ENCODE measurements at places on chromosomes 4 and X.

DNA sequence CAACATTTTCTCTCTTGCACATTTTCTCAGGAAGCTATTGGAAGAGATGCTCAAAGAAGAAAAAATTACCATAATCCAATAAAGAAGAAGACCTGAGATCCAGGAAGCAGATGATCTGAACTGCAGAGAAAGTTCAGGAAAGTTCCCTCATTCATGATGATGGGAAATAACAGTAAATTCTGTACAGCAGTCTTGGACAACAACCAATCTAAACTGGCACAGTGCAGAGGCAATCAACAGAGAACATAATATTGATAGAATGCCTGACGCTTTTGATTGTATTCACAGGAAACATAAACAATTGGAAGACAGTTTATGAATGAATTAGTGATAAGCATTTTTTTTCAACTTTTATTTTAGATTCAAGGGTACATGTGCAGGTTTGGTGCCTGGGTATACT lies 428.9 kb downstream of the KCTD8 start:
- DNase-seq, result no peak

GRCh38 chrX:17531500-17531899 lies 156.5 kb downstream of the NHS start:
- no peak for DNase-seq

GRCh38 chrX:135893294-135893817 lies at the start of the genes CT45A10 and SAGE1:
TSS of gene CT45A10 (minus strand) at chrX:135893444. CDS start at chrX:135885344, 8,100 bp downstream.
TSS of gene SAGE1 (plus strand) at chrX:135893716. CDS start at chrX:135896243, 2,527 bp downstream.
- peak; percentile 40 for DNase-seq

- DNase-seq, result peak; percentile 1
Observed at GRCh38 chr4:184399512-184399908, 74.8 kb downstream of the IRF2 start.

GRCh38 chr4:113539408-113539807 lies 222.1 kb downstream of the CAMK2D start:
- no peak for DNase-seq

- DNase-seq, result no peak
Observed at GRCh38 chr4:81218206-81218605, 3.2 kb upstream of the PRKG2 start.

- no peak for DNase-seq
Observed at GRCh38 chr4:11843927-11844326, 415.2 kb upstream of the HS3ST1 start.

- DNase-seq, result peak; percentile 51
Observed at GRCh38 chrX:153245288-153245731, 66.2 kb downstream of the MAGEA1 start.

- no peak for DNase-seq
Observed at GRCh38 chrX:50188859-50189600, 11.8 kb downstream of the AKAP4 start.

GRCh38 chr4:34170946-34171345 lies 2073.4 kb downstream of the ARAP2 start:
- no peak for DNase-seq

- peak; percentile 65 for DNase-seq
Observed at GRCh38 chrX:53159184-53159583, 65.2 kb downstream of the KANTR start.

- no peak for DNase-seq
Observed at GRCh38 chr4:68272860-68273259, 27.4 kb upstream of the TMPRSS11B start.

DNA sequence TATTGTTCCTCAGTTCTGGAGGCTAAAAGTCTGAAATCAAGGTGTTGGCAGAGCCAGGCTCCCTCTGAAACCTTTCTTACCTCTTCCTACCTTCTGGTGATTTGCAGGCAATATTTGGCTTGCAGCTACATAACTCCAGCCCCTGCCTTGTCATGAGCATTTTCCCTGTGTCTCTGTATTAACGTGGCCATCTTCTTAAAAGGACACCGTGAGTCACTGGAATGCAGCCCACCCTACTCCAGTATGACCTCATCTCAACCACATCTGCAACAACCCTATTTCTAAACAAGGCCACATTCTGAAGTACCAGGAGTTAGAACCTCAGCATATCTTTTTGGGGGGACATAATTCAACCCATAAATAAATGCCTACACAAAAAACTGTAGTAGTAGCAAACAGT lies 40.7 kb downstream of the FANCB start:
- no peak for DNase-seq

GRCh38 chr4:188450571-188450970 lies 311.3 kb downstream of the TRIML1 start:
- no peak for DNase-seq

DNA sequence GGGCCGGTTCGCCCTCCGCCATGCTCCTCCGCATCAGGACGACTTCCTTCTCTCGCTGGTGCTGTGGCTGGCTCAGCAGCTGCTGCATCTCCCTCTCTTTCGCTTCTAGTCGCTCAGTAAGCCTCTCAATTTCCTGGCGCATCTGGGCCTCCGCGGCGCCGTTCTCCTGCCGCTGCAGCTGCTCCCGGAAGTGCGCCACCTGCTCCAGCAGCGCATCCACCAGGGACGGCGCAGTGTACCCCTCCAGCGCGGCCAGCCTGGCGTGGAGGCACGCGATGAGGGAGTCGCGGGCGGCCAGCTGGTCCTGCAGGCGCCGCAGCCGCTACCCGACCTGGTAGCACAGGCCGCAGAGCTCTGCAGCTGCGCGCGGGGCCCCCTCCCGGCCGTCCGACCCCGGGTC lies 97.4 kb upstream of the MED14 start:
- no peak for DNase-seq

GRCh38 chr4:72442715-72443114 lies 126.3 kb downstream of the ADAMTS3 start:
- DNase-seq, result no peak

- DNase-seq, result no peak
Observed at GRCh38 chr4:96073461-96073860, 233.6 kb downstream of the PDHA2 start.

- no peak for DNase-seq
Observed at GRCh38 chrX:12113321-12113720, 25.0 kb upstream of the FRMPD4 start.

GRCh38 chr4:133802359-133803140 lies 399.0 kb downstream of the PABPC4L start:
- DNase-seq, result no peak

DNA sequence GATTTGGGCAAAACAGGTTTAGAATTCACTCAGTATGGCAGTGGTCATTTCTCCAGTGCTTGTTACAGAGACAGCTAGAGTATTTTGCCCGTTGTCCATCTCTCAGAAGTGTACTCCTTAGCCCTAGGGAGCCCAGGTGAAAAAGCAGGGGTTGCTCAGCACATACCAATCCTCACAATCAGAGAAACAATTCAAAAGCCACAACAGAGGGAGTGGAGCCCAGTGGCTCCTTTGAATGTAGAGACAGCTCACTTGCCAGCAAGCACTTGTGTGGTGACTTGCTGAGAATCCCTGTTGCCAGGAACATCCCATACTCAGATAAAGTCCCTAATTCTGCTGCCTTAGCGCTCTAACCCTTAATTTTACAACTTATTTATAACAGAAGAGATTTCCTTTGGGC lies 1488.3 kb downstream of the RPA4 start:
- peak; percentile 70 for DNase-seq

DNA sequence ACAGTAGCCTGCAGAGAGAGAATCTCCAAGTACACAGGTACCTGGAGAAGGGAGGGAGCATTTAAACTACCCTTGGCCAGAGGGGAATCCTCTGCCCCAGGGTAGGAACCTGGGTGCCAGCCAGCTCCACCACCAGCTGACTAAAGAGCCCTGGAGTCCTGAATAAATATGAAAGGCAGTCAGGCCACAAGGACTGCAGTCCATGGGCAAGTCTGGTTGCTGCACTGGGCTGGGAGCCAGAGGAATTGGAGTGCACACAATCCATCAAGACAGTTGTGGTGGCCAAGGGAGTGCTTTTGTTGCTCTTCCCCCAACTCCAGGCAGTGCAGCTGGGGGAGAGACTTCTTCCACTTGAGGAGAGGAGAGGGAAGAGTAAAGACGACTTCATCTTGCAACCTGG lies 172.5 kb downstream of the HNRNPD start:
- no peak for DNase-seq

DNA sequence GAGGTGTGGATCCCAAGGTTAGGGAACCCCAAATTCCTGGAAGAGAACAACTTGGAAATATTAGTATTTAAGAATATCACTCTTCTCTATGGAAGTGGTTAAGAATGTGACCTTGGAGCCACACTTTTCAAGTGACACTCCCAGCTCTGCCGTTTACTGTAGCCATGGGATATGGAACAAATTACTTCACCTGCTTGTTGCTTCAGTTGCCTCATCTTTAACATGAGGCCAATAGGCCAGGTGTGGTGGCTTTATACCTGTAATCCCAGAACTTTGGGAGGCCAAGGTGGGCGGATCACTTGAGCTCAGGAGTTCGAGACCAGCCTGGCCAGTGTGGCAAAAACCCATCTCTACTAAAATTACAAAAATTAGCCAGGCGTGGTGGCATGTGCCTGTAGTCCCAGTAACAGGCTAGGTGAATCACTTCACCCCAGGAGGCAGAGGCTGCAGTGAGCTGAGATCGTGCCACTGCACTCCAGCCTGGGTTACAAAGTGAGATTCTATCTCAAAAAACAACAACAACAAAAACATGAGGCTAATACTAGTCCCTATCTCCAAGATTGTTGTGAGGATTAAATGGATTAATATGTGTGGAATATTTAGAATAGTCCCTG lies 13.0 kb downstream of the IL13RA1 start:
- no peak for DNase-seq

GRCh38 chrX:13081395-13082205 lies 37.2 kb upstream of the FAM9C start:
- no peak for DNase-seq

- DNase-seq, result no peak
Observed at GRCh38 chrX:84168574-84168973, 19.4 kb downstream of the RPS6KA6 start.

DNA sequence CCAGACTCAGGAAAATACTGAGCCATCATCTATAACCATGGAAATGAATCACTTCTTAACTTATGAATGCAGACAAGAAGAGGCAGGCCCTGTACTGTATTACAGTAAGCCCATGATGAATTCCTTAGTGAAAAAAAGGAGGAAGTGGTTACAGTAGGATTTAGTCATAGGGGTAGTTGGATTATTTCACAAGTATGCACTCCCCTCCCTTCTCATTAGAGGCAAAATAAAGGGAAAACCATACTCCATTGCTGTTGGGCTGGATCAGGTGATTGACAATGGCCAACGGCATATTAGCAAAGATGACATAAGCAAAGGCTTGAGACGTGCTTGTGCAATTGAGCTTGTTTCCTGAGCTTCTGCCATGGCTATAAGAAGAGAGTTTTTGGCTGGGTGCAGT lies 181.1 kb upstream of the PRPS2 start:
- no peak for DNase-seq

- no peak for DNase-seq
Observed at GRCh38 chr4:158816955-158817354, 48.1 kb downstream of the FNIP2 start.

- peak; percentile 77 for DNase-seq
Observed at GRCh38 chrX:40104630-40104984, 6.8 kb upstream of the BCOR start.

GRCh38 chr4:125319311-125319710 lies 4.6 kb downstream of the FAT4 start:
- no peak for DNase-seq

GRCh38 chrX:65600106-65600505 lies 65.5 kb upstream of the LAS1L start:
- no peak for DNase-seq

DNA sequence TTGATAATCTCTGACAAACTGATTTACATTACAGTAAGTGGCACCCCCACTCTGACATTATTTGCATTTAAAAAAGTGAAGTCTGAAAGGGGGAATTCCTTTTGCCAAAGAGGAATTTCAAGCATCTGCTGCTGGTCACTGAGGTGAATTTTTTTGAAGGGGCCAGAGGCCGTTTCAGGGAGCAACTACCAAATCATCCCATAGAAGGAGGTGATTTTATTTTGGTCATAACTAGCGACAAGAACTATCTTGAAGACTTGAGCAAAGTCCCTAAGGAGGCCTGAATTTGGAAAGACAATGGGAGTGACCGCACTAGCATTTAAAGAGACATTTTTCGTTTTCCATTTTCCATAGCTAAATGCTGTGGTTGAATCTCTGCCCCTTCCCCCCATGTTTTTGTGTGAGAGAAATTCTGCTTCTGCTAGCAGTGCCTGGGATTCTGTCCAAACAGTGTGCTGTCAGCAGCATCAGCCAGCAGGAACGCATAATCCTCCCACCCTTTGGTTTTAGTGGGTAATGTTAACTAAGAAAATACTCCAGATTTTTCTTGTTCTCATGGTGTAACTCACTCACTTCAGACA lies 110.1 kb upstream of the MED14 start:
- peak; percentile 75 for DNase-seq

DNA sequence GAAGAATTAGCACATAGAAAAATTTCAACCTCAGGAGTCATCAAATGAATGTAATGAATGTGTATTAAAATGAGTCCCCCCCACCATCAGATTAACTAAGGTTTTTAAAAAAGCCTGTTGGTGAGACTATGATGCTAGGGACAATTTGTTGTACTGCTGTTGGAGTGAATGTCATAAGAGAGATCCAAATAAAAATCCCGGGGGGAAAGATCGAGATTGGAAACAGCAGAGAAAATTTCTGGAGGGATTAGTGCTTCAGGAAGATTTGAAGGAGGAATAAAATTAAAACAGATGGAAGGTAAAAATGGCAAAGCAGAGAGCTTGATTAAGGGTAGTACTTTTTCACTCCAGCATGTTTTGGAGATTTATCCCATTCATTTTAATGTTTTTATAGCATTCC lies 25.9 kb upstream of the SFRP2 start:
- no peak for DNase-seq

DNA sequence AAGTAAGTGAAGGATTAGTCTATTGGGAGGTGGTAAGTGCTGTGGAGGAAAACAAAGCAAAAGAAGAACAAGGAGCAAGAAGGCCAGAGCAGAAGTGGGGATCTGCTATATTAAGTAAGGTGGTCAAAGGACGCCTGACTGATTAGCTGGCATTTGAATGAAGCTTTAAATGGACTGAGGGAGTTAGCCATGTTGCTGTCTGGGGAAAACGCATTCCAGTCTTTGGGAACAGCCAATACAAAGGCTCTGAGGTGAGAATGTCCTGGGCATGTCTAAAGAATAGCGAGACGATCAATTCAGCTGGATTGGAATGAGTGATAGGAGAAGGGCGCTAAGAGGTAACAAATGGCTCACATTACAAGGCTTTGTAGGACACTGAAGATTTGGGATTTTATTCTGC lies 48.5 kb upstream of the ATOH1 start:
- no peak for DNase-seq

DNA sequence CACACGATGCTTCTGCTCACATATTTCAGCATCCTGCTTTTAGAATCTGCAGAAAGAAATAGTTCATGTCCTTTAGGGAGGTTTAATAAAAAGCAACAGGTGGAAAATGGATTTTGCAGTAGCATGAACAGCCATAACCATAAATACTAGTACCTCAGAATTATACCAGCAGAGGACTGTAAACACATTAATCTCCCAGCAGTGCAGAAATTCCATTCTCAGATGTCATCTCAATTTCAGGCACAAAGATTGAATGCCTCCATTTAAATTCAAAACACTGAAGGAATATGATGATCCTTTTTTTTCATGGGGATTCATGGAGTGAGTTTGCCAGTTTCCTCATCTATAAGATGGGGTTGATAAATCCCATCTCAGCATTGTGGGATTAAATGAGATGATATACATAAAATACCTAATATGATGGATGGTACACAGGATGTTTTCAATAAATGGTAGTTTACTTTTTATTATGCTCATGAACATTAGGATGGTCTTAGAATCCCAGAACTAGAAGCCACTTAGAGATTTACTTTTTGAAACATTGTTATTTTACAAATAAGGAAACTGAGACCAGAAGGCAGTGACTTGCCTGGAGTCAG lies 566 bp upstream of the LIMCH1 start:
- DNase-seq, result no peak

GRCh38 chr4:188433741-188434315 lies 294.6 kb downstream of the TRIML1 start:
- no peak for DNase-seq

Data from endodermal cell (in vitro differentiated cells).